Esophagus squamous epithelium (tissue), 5 donors: ENCODE measurements at places on chromosomes 1 and 21.

DNA sequence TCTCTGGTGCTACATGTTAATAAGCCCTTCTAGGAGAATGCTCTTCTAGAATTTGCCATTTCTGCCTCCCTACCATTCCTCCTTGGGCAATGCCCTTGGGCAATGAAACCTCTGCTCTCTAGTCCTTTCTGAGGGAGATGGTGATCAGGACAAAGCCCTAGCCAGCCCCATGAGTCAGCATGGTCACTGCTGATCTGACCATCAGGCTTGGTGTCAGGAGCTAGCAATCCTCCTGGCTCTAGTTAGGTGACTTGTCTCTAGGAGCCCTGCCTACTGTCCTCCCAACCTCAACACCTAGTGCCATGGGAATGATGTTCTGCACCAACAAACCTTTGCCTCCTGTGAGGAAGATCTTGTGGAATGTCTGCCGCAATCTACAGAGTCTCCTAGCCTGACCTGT lies 89.8 kb downstream of the NMNAT2 start:
- no peak for DNase-seq

DNA sequence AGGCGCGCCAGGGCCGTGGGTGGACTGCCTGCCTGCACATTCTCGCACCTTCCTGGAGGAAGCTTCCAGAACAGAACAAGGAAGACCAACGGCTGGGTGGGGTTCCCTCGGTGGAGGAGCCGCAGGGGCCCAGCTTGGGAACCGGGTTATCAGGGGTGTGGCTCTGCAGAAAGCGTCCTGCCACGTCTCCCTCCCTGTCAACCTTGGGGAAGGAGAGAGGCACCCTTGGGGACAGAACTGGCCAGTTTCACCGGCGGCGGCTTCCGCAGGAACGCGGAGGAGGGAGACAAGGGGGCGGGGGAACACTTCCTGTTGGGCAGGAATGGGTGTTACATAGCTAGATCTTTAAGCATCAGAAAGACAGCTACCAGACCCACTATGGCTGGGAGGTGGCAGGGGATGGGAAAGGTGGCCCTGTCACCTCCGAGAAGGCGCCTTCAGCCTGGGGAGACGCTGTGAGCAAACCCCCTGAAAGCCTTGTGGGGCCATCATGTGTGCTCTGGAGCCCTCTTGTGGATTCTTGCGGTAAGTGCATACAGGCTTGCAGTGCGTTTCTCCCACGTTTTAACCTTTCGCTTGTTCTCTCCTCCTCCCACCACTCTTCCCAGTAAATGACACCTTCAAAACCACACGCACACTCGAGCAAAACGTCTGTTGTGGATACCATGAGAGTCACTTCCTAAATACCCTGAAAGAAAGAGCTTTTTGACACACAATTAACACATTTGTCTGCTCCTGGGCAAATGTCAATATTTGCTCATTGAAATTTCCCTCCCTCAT lies 3.8 kb upstream of the PLEKHA6 start:
- no peak for DNase-seq

- DNase-seq: no peak
Measured at GRCh38 chr1:171219346-171220080, 28.8 kb upstream of the FMO1 start.

DNA sequence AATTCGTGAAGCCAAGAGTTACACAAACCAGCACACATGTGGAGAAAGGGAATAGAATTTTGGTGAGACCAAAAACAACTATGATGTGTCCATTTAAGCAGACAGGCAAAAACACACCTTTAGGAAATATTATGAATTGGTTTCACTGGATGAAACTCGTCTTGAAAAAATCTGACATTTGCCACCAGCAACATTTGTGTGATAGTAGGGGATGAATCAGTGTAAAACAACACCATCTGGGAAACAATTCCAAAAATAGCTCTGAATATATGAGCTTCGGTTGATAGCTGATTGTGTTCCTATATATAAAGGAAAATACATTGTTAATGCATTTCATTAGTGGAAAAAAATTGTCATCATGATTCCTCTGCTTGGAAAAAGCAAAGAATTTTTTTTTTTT lies 327.8 kb downstream of the PAPPA2 start:
- no peak for DNase-seq

DNA sequence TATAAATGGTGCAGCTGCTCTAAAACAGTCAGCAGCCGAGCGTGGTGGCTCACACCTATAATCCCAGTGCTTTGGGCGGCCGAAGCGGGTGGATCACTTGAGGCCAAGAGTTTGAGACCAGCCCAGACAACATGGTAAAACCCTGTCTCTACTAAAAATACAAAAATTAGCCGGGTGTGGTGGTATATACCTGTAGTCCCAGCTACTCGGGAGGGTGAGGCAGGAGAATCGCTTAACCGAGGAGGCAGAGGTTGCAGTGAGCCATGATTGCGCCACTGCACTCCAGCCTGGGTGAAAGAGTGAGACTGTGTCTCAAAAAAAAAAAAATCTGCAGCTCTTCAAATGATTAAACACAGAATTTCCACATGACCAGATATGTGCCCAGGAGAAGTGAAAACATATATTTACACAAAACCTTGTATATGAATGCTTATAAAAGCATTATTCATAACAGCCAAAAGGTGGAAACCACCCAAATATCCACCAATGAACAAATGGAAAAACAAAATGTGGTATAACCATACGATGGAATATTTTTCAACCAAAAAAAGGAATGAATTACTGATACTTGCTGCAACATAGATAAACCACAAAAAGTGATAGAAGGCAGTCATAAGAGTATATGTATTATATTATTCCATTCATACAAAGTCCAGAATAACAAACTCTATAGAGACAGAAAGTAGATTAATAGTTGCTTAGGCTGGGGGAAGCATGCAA lies 14.1 kb downstream of the EPS15 start:
- DNase-seq: no peak

- DNase-seq: no peak
Measured at GRCh38 chr21:37505963-37506362, 139.4 kb downstream of the DYRK1A start.

DNA sequence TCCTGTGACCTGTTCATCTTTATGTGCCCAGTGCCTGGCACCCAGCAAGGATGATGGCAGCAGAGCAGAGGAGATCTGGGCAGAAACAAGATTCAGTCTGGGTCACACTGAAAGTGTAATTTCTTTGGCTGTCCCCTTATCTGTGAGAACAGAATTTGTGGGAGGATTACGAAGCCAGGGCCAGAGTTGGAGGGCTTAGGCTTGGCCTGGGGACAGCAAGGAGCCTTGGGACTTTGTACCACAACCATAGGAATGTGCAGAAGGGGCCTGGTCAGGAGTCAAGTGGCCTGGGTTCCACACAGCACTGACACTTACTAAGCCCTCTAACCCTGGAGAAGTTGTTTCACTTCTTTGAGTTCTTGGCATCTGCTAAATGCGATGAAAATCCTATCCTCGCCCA lies 12.8 kb downstream of the PMVK start:
- DNase-seq: no peak

DNA sequence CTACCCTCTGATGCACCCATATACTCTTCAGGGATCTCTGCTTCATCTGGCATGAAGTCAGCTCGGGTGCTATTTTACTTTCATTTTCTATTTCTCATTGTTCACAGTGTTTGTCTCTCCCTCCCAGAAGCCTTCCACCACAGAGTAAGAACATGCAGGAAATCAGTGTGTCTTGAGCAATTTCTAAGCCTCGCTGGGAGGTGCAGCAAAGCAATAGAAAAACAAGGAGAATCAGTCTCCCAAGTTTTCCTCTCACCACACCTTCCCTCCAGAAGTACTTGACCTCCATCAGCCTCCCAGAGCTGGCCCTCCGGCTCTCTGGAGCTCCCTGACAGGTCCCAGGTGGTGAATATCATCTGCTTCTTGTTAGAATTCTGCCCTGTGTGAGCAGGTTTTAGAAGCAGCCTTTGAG lies 594.7 kb upstream of the CAMK1G start:
- DNase-seq: no peak

DNA sequence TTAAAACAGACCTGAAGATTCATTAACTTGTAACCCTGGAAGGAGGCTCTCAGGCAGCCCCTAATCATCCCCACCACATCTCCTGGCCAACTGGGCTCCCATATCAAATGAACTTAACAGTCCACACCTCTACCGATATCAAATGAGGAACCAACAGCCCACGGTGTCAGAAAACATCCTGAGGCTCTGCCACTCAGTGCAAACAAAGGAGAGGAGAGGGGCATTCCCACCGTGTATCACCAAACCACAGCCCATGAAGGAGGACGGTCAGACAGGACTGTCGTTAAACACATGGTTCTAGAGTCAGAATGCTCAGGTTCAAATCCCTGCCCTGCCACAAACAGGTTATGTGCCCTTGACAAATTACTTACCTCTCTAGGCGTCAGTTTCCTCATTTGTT lies 52.5 kb downstream of the ERI3 start:
- DNase-seq: no peak

- DNase-seq: no peak
Measured at GRCh38 chr1:172515436-172515835, 17.5 kb upstream of the SUCO start.

- DNase-seq: no peak
Measured at GRCh38 chr1:39500862-39501389, 9.5 kb downstream of the BMP8A start.
